ENCODE measurements at places on chromosomes 2 and 18.

DNA sequence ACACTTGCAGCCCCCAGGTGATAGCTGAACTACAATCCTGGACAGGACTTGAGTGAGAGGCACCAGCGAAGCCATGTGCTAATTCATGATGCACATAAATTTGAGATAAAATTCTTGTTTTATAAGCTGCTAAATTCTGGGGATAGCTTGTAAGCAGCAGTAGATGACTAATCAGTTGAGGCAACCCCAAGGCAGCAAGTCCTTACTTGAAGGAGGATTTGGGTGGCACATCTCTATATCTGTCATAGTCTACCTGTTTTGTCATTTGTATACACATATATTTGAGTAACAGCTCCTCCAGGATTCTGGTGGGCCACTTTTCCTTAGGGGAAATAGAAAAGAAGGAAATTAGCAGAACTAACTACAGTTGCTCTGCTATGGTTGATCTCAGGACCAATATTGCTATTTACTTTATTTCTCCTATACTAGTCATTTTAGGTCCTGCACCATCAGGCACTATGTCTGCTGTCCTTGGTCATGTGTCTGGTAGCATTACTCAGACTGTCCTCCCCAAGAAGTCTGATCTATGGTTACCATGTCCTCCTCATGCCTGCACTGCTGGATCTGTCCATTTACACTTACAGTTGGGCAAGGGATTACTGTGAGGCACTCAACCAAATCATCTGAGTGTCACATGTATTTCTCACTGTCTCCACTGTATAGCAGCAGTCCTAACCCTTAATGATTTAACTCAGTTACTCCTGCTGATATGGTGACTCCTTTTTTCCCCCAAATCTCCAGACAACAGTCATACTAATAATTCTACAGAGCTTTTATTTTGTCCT is 436.0 kb upstream of the CWC22 start:
- DNase-seq: no peak

- DNase-seq: no peak
Measured at GRCh38 chr18:5893956-5894610, 1.2 kb downstream of the TMEM200C start.

GRCh38 chr2:231102772-231103171 is 22.1 kb downstream of the HTR2B start:
- DNase-seq: no peak

GRCh38 chr2:181985632-181986205 is at the start of gene PPP1R1C:
TSS of gene PPP1R1C (plus strand) at chr2:181985853. CDS start at chr2:181986111, 258 bp downstream.
- DNase-seq: no peak

- DNase-seq: no peak
Measured at GRCh38 chr18:11147371-11147951, 1.9 kb downstream of the PIEZO2 start.

GRCh38 chr2:25269233-25269632 is 72.5 kb downstream of the DNMT3A start:
- no peak for DNase-seq

DNA sequence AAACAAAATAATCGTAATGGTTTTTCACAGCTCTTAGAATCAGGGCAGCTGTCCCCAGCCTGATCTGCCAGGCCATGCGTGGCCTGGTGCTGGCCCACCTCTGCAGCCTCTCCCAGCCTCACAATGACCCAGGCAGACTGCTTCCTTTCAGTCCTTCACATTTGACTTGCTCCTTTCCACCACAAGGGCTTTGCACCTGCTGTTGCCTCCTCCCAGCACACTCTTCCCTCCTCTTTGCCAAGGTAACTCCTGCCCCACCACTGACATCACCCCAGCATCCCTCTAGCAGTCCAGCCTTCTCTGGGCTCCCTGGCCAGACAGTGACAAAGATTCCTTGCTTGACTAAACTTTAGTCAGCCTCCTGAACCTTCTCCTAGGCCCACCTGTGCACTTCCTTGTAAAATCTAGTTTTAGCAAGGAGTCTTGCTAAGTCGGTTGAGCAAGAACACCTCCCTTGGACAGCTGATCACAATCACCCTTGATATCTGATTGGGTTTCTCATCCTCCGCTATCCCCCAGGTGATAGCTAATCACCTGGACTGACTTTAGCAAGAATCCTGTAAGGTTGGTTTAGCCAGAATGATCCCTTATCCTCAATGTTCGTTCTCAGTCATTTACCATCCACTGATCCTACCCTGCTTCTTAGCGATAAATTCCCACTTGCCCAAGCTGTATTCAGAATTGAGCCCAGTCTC is 16.2 kb upstream of the RAB11FIP5 start:
- no peak for DNase-seq

GRCh38 chr18:79379931-79380815 is 15.6 kb upstream of the NFATC1 start:
- no peak for DNase-seq

GRCh38 chr18:73617981-73618380 is 529.7 kb downstream of the FBXO15 start:
- no peak for DNase-seq

GRCh38 chr2:136191041-136191440 is 73.1 kb upstream of the CXCR4 start:
- DNase-seq: no peak

GRCh38 chr2:75077909-75078308 is 119.5 kb downstream of the POLE4 start:
- no peak for DNase-seq

DNA sequence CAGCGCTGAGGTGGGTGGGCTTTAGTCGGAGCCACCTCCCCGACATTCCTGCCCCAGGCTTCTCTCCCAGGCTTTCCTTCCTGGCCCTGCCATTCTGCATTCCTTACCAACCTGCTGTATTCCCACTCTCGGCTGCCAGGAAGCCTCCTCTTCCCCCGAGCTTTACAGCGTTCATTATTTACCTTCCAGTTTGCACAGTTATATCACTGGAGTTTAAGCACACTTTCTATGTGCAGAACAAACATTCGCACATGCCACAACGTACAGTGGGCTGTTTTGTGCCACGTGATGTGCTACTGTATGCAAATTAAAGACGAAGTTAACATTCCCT is 246.3 kb downstream of the SOX11 start:
- no peak for DNase-seq

DNA sequence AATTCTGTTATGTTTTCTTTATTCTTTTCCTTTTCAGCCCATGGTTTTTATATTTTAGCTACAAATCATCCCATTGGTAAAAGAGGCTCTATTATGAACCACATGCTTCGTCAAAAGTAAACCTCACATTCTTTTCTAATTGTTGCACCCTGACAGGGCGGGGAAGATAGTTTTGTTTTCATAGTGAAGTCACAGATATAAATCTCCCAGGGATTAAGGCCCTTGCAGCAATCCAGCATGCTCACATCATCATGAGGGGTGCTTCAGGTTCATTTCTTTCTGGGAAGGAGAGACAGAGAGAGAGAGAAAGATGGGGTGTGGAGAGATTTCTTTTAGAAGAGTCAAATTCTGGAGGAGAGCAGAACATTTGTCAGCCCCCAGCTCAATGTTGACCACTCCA is 124.5 kb upstream of the CDC42EP3 start:
- DNase-seq: no peak

GRCh38 chr2:27297195-27297594 is 11.1 kb downstream of the UCN start:
- DNase-seq: no peak

- DNase-seq: no peak
Measured at GRCh38 chr2:64105670-64106461, 38.4 kb downstream of the PELI1 start.

DNA sequence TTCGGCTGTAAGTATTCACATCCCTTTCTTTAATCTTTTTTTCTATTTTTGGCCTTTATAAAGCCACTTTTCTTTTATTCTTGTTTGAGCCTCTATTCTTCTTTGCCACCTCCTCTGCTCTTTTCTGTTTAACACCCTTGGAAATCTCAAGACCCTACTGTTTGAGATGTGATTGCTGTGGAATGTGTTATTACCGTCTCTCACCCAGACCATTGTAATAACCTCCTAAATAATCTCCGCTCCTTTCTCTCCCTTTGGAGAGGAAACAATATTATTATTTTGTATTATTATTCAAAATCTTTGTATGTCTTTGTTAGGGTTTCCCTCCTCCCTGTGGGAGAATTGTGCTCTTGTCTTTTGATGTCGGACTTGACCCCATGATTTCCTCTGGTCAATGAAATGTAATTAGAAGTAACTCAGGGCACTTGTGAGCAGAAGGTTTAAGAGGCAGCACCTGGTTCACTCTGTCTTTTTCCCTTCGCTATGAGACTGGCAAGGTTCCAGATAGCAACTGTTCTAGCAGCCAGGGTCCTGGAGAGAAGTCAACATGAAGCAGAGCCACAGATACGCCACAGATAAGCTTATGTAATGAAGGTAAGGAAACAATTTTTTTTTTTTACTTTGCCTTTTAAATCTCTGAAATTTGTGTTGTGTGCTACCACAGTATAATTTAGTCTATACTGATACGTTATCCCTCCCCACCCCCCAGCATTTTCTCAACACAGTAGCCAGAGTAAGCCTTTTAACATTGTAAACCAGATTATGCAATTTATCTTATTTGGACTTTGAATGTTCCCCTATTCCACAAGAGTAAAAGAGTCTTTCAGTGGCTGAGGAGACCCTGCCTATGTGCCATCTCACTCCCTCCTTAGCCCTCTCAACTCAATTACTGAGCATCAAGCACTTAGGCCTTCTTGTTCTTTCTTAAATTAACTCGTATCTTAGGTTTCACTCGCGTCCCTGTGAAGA is 601.2 kb upstream of the ZNF804A start:
- DNase-seq: no peak

GRCh38 chr2:45781464-45781811 is 130.0 kb downstream of the PRKCE start:
- no peak for DNase-seq

- DNase-seq: no peak
Measured at GRCh38 chr2:205734436-205735037, 52.2 kb downstream of the NRP2 start.

- no peak for DNase-seq
Measured at GRCh38 chr2:207674266-207674774, 37.1 kb upstream of the CCNYL1 start.

GRCh38 chr2:170235860-170236679 is 58.1 kb downstream of the MYO3B start:
- DNase-seq: no peak

GRCh38 chr2:72837171-72837570 is 11.3 kb upstream of the EXOC6B start:
- DNase-seq: no peak

- no peak for DNase-seq
Measured at GRCh38 chr2:57417007-57417406, 629.6 kb upstream of the VRK2 start.

- DNase-seq: no peak
Measured at GRCh38 chr2:43050866-43051265, 175.5 kb downstream of the ZFP36L2 start.

DNA sequence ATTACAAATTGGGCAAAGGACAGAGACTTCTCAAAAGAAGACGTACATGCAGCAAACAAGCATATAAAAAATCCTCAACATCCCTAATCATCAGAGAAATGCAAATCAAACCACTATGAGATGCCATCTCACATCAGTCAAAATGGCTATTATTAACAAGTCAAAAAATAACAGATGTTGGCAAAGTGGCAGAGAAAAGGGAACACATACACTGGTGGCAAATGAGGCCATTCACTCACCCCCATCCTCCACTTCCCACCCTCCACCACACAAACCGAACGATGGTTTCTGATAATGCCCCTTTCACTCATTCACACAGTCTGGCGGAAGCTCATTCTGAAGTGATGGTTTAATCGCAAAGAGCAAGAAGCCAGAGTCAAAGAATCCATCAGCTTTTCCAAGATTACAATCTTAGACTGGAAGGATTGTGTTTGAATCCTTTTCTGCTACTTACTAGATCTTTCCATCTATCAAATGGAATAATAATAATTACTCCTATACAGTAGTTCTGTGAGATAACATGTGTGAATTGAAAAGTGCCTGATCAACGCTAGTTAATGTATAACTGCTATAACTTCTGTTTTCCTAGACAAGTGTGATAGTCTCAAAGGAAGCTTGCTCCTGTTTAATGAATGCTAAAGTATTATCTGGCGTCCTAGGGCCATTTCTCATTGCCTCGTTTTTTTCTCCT is 16.9 kb upstream of the CD28 start:
- DNase-seq: no peak

DNA sequence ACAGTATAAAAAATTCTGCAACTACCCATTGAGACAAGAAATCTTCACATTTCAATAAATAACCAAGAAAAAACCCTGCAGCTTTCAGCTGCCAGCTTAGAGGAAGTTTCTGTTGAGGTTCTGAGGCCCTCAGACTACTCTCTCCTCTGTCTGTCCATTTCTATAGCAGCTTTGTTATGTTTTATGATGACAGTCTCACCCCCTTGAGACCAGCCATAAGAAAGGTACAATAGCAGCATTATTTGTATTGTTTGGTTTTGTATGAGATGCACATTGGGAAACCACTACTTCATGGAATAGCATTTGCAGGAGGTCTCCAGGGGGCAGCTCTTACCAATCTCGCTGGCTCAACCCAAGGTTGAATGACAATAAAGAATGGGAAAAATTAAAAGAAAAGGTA is 334.6 kb upstream of the VRK2 start:
- no peak for DNase-seq

DNA sequence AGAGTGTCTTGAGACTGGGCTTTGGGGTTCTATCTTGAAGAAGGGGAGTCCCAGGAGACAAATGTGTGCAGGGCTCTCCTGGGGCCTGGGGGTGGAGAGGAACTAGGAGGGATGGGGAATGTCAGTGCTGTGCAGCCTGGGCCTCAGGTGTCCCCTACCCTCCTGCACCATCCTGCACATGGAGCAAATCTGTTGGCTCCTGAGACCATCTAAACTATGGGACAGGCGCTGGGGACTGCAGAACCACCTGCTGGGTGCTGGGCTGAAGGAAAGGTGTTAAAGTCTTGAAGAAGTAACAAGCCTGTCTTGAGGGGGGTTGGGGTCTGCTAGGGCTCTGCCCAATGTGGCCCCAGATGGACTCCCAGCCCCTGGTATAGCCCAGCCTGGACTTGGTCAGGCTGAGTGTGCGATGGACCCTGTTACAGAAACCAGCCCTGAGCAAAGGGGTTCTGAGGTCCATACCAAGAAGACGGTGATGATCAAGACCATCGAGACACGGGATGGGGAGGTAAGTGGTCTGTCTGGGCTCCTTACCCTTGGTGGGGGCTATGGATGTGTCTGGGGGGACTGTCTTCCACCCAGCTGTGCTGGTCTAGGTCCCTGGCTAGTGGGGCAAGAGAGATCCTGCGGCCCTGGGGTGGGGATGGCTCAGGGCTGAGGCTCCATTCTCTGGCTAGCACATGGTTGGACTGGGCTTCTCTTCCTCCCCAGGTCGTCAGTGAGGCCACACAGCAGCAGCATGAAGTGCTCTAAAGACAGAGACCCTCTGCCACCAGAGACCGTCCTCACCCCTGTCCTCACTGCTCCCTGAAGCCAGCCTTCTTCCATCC is 7.3 kb downstream of the DES start:
- no peak for DNase-seq
